Activated CD8-positive, alpha-beta T cell treated with anti-CD3 and anti-CD28 coated beads, Interleukin-2, amount 10 ng/mL, durations not matched to agents 7 days and 5 days (primary cell): ENCODE measurements at places on chromosomes 3 and 15. TPM values are rescaled to one million over a fixed set of nuclear protein-coding genes. Genes with fewer than 3 reads are reported as not detected.

DNA sequence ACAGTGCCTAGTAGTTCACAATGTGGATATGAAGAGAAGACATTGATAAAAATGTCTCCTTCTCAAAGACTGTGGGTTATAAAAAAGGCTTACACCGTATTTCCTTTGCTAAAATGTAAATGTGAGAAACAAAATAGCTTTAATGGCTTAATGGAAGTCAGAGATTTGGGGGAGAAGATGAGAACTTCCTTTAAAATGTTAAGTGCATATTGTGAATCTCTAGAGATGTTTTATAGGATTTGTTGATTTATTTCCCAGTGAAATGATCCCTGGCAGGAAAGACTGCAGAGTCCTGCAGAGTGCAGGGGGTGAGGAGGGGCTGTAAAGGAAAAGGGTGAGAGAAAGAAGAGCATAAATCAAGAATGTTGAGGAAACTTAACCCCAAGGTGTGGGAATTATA lies 305.1 kb downstream of the GAP43 start:
- H3K27ac ChIP-seq = no peak overlapping the region
- H3K4me3 ChIP-seq = no peak overlapping the region
- no peaks in the 10 kb centered on the region for H3K36me3 ChIP-seq
- no peak for DNase-seq

- peaks cover 8% of the 10 kb centered on the region for H3K4me1 ChIP-seq
- H3K27me3 ChIP-seq = peaks cover 9% of the 10 kb centered on the region
- H3K4me3 ChIP-seq = no peak overlapping the region
Observed at GRCh38 chr3:127560051-127560787, 30.3 kb downstream of the TPRA1 start.

DNA sequence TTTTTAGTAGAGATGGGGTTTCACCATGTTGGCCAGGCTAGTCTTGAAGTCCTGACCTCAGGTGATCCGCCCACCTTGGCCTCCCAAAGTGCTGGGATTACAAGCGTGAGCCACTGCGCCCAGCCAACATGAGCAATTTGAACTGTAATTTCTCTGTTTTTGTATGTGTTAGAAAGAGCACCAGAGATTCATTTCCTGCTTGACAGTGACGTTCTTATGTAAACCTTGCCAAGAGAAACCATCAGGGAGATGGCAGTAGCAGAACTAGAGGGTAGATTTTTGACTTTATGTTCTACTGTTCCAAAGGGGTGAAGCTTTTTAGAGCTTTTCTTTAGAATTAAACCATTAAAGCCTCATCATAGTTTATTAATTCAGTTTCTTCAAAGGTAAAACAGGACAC lies 148.1 kb upstream of the UMPS start:
- DNase-seq = no peak
- H3K36me3 ChIP-seq = no peaks in the 10 kb centered on the region

DNA sequence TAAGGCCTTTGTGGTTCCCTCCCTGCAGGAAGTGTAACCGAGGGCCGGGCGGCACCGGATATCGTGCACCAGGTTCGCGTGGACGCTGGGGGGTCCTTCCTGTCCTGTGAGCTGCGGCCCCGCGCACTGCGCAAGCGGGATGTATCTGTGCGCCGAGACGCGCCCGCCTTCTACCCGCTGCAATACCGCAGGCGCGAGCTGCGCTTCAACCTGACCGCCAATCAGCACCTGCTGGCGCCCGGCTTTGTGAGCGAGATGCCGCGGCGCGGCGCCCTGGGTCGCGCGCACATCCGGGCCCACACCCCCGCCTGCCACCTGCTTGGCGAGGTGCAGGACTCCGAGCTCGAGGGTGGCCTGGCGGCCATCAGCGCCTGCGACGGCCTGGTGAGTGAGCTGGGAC lies 35.9 kb downstream of the SAXO2 start:
- H3K27ac ChIP-seq = peak overlapping the region; percentile 46
- DNase-seq = peak; percentile 82
- H3K27me3 ChIP-seq = no peaks in the 10 kb centered on the region
- H3K4me3 ChIP-seq = no peak overlapping the region
- H3K36me3 ChIP-seq = no peaks in the 10 kb centered on the region
- H3K4me1 ChIP-seq = peaks cover 23% of the 10 kb centered on the region

DNA sequence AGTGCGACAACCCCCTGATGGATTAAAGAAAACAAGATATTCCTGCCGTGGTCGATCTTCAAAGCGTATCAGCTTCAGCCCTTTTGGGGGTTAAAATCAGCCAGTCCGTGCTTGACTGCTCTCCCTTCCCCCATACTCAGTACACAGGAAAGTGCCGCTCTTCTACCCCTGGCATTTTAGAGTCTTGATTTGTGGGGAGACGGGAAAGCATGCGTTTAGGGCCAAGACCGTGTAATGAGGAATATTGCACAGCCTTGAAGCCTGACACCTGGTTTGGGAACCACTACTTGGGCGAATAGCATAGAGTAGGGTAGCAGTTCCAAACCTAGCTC lies 540 bp upstream of the EDC3 start:
- H3K27me3 ChIP-seq = peaks cover 3% of the 10 kb centered on the region
- H3K4me1 ChIP-seq = peaks cover 35% of the 10 kb centered on the region
- H3K4me3 ChIP-seq = peak overlapping the region; percentile 100
- H3K27ac ChIP-seq = peak overlapping the region; percentile 100
- peaks cover 3% of the 10 kb centered on the region for H3K36me3 ChIP-seq

DNA sequence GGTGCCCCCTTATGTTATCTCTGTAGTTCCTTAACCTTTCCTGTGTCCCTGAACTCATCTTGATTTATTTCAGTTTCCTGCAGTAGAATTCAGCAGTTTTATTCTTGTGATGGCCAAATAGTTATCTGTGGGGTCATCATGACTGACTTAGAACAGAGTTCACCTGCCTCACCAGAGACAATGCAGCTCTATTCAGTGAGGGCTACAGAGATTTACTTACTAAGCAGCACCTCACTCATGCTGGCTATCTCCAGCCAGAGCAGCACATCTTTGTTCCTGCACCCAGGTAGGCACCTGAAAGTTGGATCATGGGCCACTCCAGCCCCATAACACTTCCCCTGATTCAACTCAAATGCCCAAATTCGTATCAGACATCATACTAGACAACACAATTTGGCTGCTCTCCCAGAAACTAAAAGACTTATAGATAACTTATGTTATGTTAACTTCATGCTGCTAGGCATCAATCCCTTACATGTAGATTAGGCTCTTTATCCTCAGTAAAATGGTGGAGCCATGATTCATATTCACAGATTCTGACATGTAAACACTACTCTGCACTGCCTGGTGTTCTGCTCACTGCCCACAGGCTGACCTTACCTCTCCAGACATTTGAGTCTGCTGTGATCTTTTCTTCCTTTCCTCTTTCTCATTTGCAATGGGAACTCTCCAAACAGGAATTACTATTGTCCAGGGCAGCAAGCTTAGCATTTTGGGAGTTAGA lies 9.3 kb upstream of the GOLGB1 start:
- DNase-seq = no peak
- peaks cover 27% of the 10 kb centered on the region for H3K27me3 ChIP-seq
- no peaks in the 10 kb centered on the region for H3K36me3 ChIP-seq
- no peaks in the 10 kb centered on the region for H3K4me1 ChIP-seq
- no peak overlapping the region for H3K4me3 ChIP-seq

- no peaks in the 10 kb centered on the region for H3K36me3 ChIP-seq
- peaks cover 14% of the 10 kb centered on the region for H3K4me1 ChIP-seq
- no peak overlapping the region for H3K4me3 ChIP-seq
Observed at GRCh38 chr15:56495533-56495932, 30.6 kb upstream of the MNS1 start.

Gene NMNAT3
- total RNA-seq = 0.55 TPM

DNA sequence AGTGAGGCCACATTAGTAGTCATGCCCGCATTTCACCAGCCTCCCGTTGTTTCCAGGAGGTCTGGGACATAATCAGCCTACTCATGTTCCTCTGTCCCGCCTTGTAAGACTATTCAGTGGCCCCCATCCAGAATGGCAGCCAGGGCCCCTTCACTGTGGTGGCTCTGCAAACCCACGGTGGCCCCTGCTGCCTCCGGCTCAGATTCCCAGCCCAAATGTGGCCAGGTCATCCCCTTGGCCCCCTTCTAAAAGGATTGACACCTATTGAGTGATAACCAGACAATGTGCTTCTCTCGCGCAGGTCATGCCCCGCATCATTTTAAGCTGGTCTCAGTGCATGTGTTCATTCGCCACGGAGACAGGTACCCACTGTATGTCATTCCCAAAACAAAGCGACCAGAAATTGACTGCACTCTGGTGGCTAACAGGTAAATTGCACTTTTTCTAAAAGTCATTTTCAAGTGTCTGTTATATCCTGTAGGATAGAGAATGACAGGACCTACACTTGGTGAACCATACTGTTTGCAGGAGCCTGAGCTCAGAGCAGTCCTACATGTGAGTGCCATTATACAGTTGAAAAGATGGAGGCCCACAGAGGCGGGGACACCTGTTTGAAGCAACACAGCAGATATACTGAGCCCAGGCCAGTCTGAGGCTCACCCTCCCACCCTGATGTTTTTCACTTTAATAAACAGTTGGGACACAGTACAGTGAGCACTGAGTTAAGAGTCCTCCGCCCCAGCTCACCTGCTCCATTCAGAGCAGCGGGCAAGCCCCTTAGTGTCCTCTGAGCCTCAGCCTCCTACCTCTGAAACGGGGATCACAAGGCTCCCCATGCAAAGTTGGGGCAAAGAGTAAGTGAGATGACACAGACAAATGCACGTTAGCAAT lies 47.7 kb downstream of the PXYLP1 start:
- H3K27me3 ChIP-seq = no peaks in the 10 kb centered on the region
- peaks cover 23% of the 10 kb centered on the region for H3K36me3 ChIP-seq
- peak overlapping the region; percentile 10 for H3K27ac ChIP-seq
- H3K4me3 ChIP-seq = no peak overlapping the region
- H3K4me1 ChIP-seq = peaks cover 31% of the 10 kb centered on the region

DNA sequence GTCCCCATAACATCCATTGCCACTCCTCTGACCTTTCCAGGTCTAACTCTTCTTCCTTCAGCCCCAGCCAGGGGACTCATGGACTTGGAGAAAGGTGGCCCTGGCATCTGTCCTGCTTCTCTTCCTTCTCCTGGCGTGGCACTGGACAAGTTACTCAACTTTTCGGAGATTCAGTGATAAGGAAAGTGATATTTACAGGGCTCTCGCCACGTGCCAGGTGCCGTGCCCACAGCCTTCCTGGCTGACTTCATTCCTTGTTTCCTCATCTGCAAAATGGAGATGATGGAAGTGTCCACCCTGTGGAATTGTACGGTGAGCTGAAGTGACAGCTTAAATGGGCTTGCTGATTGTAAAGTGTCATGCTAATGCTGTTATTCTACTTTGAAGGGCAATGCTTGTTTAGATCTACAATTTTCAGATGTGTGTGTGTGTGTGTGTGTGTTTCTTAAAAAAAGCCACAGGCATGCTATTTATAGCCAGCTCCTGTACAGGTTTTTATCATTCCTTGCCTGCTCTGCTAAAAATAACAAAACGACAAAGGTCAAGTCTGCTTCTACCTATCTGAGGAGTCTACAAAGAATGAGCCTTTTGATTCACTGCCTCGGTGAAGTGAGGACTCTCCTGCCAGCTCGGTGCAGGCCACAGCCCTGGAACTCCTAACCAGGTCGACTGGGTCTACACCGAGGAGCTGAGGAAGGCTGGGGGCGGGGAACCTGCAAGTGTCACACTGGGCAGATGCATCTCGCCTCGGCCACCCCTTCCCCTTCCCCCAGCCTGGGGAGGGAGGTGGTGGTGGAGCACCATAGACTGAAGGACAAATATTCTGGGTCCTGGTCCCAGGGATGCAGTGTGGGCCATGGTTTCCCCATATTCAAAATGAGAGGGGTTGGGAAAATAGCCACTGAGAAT lies 11.4 kb upstream of the ATP2B2 start:
- H3K27me3 ChIP-seq = peaks cover 9% of the 10 kb centered on the region
- no peaks in the 10 kb centered on the region for H3K36me3 ChIP-seq
- DNase-seq = no peak
- no peaks in the 10 kb centered on the region for H3K4me1 ChIP-seq

DNA sequence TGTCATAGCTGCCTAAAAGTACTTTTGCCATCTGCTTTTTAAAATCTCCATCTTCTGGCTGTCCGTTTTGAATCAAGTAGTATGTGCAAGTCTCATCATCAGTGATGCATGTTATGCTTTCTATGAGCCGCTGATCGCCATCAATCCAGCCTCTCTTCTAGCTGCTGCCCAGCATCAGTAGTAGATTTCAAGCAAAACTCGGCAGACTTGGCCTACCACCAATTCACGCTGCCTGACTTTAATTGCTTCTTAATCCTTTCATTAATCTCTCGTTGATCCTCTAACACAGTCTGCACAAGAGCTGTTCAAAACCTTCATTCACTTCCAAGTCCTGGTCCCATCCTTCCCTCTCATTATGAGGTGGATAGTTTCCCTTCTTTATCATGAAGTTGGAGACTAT lies 104.9 kb downstream of the NSUN3 start:
- no peaks in the 10 kb centered on the region for H3K4me1 ChIP-seq
- H3K27ac ChIP-seq = no peak overlapping the region
- H3K36me3 ChIP-seq = no peaks in the 10 kb centered on the region
- DNase-seq = no peak
- H3K27me3 ChIP-seq = peaks cover 2% of the 10 kb centered on the region
- no peak overlapping the region for H3K4me3 ChIP-seq

DNA sequence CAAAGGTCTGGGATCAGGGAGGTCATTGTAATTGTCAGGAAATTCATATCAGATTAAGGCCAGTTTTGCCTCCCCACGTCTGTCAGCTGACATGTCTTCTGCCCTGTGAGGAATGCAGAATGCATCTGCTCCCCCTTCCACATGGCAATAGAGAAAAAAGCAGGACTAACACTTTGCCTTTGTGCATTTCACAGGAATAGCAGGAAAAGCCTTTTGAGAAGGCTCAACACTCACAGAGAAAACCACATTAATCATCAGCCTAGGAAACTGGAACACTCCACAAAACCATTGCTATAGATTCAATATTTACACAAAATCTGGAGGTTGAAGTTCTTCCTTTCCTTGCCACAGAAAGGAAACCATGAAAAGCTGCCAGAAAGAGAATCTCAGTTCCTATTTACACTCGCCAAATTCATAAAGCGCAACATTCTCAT lies 165.2 kb upstream of the HES1 start:
- no peak for DNase-seq
- no peak overlapping the region for H3K4me3 ChIP-seq
- H3K27me3 ChIP-seq = peaks cover 43% of the 10 kb centered on the region
- H3K27ac ChIP-seq = no peak overlapping the region
- H3K4me1 ChIP-seq = peaks cover 9% of the 10 kb centered on the region
- no peaks in the 10 kb centered on the region for H3K36me3 ChIP-seq

Gene CCDC33
- total RNA-seq = not detected

GRCh38 chr15:77944002-77944867 lies 133.3 kb downstream of the TBC1D2B start:
- peak overlapping the region; percentile 68 for H3K4me3 ChIP-seq
- peak; percentile 64 for DNase-seq
- peaks cover 15% of the 10 kb centered on the region for H3K4me1 ChIP-seq
- H3K36me3 ChIP-seq = no peaks in the 10 kb centered on the region
- H3K27ac ChIP-seq = no peak overlapping the region

DNA sequence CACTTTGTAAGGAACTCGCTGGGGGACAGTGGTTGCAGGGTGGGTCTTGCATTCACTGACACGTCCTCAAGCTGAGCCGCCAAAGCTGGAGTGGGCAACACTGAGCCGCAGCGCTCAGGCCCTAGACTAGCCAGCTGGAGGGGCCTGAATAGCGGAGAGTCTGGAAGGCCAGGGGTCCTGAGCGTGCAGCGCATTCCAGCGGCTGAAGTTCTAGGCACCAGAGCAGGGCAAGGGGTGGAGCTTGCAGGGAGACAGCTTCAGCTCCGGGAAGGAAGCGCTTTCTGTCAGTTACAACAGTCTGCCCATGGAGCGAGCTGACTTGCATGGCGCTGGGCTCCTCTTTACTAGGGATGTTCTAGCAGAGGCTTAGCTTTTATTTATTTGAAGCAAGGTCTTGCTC lies 2.7 kb downstream of the MAP6D1 start:
- H3K4me3 ChIP-seq = no peak overlapping the region
- H3K27ac ChIP-seq = no peak overlapping the region
- H3K36me3 ChIP-seq = no peaks in the 10 kb centered on the region
- H3K27me3 ChIP-seq = peaks cover 3% of the 10 kb centered on the region
- DNase-seq = no peak
